A549 treated with GW870086 at 1 μM for 4 hours (cell line): ENCODE measurements at places on chromosomes 11 and 22. TPM values are rescaled to one million over a fixed set of nuclear protein-coding genes. Genes with fewer than 3 reads are reported as not detected.

The MUC15 gene
- total RNA-seq: not detected in 5 replicates

The BUD13 gene
- 10.1 to 13.1 TPM (median 11.0 TPM) in 5 replicates for total RNA-seq

The BAD gene
- total RNA-seq: 75.8 to 101 TPM (median 91.4 TPM) in 5 replicates

The TRAF6 gene
- total RNA-seq: 5.9 to 8.2 TPM (median 7.7 TPM) in 5 replicates

The DENND5A gene
- total RNA-seq: 35.9 to 50.2 TPM (median 42.6 TPM) in 5 replicates
